RWPE2 (cell line): ENCODE measurements at places on chromosomes 1 and 21.

DNA sequence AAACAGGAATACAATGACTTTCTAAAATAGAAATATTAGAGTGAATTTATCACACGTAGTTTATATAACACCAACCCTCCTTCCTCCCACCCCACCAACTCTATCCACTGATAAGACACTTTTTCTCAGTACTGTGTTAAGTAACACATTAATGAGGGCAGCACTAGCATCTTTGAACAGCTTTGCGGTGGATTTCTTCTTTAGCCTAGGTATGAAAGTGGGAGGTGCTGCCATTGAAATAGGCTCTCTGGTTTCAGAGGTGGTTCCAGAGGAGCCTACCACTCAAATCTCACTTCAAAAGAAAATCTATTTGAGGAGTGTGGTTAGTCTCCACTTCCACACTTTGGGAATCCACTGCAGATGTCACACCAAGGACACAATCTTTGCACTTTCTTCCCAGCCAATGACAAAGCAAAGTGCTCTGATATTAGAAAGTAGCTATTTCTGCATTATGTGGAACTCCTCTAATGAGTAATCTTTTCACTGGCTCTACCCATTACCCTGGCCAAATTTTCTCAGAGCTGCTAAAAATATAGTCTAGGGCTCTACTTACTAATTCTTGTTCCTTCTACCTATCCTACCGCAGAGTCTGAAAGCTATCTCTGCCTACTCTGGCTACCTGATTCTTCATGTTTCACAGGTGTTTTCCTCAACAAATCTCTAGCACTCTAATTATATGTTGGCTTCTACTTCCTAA is 1667.8 kb downstream of the MRPL39 start:
- DNase-seq, result no peak

GRCh38 chr1:73537400-73537799 is 660.6 kb downstream of the LRRIQ3 start:
- DNase-seq, result no peak

- no peak for DNase-seq
These were observed 121.9 kb downstream of the KCNK1 start for GRCh38 chr1:233735847-233736246.

DNA sequence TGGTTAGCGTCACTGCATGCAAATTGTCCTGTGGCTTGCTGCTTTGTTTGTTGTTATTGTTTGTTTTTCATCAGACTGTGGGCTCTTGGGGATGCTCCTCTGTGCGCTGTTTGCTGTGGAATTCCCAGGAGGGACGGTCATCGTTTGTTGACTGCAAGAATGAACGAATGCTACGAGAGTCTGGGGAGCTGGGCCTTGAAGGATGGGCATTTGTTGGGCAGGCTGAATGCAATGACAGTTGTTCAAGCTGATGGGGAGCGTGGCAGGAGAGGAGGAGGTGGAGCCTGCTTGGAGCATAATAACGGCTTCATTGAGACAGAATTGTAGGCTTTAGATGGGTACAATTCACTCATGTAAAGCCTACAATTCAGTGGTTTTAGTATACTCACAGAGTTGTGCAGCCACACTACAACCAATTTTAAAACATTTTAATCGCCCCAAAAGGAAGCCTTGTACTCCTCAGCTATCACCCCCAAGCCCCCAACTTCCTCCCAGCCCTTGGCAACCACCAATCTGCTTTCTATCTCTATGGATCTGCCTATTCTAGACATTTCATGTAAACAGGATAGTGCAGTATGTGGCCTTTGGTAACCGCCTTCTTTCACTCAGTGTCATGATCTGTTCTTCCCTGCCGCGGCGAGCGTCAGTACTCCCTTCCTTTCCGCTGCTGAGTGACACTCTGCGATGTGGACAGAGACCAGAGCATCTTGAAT is 190.2 kb downstream of the CAMTA1 start:
- no peak for DNase-seq

DNA sequence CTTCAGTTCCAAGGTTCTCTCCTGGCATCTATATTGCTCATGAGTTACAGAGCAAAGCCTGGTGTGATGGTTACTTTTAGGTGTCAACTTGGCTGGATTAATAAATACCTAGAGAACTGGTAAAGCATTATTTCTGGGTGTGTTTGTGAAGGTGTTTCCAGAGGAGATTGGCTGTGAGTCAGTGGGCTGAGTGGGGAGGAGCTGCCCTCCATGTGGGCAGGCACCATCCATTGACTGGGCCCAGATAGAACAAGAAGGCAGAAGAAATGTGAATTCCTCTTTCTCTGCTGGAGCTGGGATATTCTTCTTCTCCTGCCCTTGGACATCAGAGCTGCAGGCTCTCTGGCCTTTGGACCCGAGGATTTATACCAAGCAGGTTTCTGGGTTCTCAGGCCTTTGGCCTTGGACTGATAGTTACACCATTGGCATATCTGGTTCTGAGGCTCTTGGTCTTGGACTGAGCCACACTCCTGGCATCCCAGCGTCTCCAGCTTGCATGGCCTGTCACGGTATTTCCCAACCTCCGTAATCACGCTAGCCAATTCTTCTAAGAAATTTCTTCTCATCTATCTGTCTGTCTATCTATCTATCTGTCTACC is 44.5 kb downstream of the B3GALT5 start:
- no peak for DNase-seq

DNA sequence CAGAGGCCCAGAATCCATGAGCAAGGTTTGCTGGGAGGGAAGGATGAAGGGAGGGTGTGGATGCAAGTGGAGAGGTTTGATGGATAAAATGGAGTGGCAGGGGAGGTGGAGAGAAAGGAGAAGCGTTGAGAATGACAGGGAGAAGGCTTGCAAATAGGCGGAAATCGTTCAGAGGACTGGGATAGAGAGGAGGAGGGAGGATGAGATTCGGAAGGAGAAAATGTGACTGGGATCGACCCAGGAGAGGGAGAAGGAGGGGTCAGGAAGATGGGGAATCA is 376 bp downstream of the AVPR1B start:
- DNase-seq, result no peak

GRCh38 chr1:222749927-222750326 is 12.9 kb downstream of the FAM177B start:
- DNase-seq, result no peak

DNA sequence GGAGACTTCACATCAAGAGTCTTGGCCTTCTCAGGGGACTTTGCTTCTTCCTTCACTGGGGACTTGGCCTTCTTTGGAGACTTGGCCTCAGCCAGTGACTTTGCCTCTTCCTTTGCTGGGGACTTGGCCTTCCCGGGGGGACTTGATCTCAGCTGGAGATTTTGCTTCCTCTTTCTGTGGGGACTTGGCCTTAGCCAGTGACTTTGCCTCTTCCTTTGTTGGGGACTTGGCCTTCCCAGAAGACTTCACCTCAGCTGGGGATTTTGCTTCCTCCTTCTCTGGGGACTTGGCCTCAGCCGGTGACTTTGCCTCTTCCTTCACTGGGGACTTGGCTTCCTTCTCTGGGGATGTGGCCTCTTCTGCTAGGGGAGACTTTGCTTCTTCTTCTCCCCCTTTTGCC is 13.5 kb upstream of the CD2 start:
- DNase-seq, result no peak

DNA sequence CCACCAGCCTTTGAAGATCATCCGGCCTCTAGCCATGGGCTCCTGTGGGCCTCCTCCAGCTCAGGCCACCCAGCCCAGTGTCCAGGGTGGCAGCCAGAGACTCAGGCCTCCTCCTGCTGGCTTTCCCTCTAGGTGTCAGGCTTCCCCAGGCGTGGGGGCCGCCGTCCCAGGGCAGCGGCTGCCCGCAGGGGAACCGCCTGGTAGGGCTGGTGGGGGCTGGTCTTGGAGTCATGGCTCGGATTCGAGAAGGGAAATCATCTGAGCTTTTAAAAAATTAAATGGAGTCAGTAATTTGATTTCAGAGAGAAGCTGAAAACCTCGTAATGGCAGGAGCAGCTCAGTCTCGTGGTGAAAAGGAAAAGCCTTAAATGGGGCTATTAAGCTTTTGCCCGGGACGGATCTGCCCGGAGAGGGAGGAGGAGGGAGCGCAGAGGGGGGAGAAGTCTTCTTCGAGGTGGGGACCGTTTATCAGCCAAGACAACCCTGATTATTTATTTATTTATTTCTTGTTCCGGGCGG is 66.4 kb upstream of the TARDBP start:
- DNase-seq, result no peak

DNA sequence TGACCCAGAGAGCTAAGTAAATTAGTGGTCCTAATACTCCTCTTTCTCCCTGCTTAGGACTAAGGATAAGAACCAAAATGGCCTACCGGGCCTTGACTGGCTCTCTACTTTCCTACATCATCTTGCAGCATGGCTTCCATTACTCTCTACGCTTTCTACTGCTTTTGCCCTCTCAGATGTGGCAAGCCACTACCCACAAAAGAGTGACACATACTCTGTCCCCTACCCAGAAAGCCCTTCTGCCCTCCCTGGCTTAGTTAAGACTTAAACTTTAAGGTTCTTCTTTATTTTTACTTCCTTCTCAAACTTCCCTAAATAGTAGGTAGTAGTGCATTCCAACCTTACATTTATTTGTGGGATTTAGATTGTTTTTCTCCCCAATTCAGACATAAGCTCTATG is 228.1 kb downstream of the TPR start:
- DNase-seq, result no peak

DNA sequence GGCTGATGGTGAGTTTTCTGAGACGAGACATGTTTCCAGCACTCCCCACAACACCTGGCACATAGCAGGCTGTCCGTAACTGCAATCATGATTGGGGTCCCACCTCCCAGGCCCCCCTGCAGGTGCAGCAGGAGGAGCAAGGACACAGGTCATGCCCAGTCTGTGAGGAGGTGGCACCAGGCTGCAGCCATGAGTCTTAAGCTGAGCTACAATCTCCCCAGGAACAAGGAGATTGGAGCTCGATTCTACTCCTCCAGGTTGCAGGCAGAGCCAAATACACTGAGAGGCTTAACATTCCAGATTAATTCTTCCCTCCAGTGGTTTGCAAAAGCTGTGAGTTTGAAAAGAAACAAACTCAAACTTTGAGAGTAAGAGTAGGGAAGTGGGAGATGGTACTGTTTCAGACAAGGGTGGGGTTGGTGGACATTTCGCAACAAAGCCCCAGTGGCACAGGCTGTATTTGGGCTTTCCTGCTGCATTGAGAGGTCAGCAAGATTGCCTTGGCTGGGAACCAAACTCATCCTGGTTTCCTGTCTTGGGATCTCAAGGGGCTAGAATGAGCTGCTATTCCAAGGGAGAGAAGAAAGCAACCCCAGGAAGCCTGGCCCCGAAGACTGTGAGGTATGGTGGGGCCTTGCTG is 64.8 kb upstream of the GALNT2 start:
- DNase-seq, result no peak

DNA sequence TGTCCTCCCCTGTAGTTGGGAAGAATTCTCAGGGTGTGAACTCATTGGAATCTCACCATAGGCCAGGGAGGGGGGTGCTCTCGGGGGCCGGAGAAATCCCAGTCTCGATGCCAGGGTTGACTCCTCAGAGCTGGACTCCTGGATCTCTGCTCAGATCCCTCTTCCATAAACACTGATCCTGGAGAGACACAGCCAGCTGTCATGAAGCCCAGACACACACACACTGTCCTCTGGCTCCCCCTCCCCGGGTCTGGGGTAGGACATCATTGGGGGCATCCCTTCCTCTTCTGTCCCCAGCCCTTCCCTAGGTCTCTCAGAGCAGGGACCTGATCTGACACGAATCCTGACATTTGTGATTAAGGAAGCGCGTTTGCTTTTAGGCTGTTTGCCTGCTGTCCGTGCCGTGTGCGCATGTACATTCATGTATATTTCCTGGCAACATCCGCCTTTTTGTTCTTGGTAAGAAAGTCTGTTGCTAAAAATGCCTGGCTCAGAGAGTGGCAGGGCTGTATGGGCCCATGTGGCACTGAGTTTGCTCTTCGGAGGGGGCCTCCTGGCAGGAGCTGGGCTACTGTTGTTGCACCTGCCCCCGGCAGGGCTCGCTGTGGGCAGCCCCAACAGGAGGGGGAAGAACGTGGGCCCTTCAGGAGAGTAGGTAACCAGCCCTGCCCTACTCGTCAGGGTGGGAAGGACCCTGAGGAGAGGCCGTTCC is 45.4 kb upstream of the SELENON start:
- DNase-seq, result no peak

GRCh38 chr1:9792156-9793042 is 31.4 kb downstream of the CLSTN1 start:
- DNase-seq, result no peak

GRCh38 chr1:2182376-2182775 is 12.2 kb downstream of the FAAP20 start:
- DNase-seq, result no peak

DNA sequence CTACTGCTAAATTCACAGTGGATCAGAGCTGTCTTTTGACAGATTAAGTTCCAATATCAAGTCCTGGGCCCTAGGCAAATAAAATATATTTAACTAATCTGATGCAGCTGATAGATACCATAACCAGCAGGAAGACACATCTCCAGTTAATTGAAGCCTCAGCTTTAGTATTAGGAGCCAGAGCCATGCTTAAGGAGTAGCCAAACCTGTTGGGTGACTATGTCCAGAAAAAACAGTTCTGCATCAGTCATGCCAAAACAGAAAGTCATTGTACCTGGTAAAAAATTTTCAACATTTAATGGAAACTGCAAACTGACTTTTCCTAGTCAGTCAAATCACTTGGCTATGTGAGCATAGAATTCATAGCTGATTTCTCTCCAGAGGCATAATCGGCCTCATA is 200.5 kb upstream of the RUNX1 start:
- DNase-seq, result no peak

GRCh38 chr1:233667741-233668140 is 53.8 kb downstream of the KCNK1 start:
- no peak for DNase-seq

DNA sequence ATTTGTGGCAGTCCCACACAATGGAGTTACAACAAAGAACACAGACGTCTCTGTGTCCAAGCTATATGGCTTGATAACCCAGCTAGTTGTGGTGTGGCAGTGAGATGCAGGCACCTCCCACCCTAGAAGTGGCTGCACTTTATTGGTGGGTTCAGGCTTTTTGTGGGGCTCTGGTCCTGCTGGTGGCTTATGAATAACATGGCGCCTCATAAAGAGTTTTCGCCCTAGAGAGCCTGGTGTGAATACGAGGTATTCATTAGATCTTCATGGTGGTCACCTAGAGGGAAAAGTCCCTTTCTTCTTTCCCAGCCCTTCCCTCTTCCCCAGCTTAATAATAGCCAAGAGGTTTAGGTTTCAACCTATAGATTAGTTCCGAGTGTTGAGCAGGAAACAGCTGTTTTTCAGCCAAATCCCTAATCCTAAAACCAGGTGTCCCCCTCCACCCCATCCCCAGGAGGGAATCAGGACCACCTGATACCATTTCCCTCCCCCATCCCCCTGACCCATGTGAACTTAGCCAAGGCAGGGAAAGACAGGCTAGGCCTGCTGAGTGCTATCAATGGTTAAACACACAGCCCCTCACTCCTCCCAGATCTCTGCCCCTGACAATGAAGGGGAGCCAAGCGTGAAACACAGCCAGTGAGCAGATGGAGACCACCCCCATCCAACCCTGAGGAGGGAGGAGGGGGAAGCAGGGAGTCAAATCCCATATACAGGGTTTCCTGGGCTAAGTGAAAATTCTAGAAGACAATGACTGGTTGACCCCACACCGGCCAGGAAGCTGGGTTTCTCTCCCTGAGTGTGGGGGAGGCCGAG is 58.2 kb downstream of the NFASC start:
- no peak for DNase-seq

DNA sequence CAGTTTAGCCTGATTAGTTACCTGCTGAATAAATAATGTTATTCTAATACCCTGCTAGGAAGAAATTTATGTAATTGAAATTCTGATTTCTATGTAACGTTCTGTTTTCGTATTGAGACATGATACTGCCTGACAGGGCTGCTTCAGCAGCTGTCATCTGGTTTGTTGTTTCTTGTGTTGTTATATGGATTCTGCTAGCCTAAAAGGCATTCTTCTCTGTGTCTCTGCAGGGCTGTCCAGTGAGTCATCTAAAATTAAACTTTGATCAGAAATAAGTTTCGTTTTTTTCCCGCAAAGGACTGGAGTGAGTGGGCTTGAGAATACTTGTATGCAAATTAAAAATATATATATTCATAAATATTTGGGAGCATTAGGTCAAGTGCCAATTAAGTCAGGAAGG is 93.0 kb downstream of the DYRK1A start:
- DNase-seq, result no peak
